CD4-positive, alpha-beta T cell treated with Interleukin-4 for 1 hour (primary cell): ENCODE measurements at places on chromosomes 4 and X.

DNA sequence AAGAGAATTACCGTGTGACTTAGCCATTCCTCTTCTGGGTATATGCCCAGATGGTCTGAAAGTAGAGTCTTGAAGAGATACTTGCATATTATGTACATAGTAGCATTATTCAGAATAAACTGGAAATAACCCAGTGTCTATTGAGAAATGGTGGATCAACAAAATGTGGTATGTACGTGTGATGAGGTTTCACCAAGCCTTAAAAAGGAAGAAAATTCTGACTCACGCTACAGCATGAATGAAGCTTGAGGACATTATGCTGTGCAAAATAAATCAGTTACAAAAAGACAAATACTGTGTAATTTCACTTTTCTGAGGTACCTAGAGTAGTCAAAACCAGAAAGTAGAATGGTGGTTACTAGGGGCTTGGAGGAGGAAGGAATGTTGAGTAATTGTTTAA is 37.3 kb downstream of the GBA3 start:
- DNase-seq = no peak

DNA sequence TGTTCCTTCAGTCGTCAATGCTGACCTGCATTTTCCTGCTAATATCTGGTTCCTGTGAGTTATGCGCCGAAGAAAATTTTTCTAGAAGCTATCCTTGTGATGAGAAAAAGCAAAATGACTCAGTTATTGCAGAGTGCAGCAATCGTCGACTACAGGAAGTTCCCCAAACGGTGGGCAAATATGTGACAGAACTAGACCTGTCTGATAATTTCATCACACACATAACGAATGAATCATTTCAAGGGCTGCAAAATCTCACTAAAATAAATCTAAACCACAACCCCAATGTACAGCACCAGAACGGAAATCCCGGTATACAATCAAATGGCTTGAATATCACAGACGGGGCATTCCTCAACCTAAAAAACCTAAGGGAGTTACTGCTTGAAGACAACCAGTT is 12.6 kb downstream of the TLR8 start:
- no peak for DNase-seq

- DNase-seq = no peak
These were observed 308.0 kb downstream of the PPP3CA start for GRCh38 chr4:101039367-101039766.

- no peak for DNase-seq
These were observed 351 bp upstream of the SLC30A9 start for GRCh38 chr4:41989994-41990364.
